ENCODE measurements at places on chromosomes 3 and 15.

- peak; percentile 14 for DNase-seq
Observed at GRCh38 chr3:173109143-173109542, 31.9 kb downstream of the SPATA16 start.

DNA sequence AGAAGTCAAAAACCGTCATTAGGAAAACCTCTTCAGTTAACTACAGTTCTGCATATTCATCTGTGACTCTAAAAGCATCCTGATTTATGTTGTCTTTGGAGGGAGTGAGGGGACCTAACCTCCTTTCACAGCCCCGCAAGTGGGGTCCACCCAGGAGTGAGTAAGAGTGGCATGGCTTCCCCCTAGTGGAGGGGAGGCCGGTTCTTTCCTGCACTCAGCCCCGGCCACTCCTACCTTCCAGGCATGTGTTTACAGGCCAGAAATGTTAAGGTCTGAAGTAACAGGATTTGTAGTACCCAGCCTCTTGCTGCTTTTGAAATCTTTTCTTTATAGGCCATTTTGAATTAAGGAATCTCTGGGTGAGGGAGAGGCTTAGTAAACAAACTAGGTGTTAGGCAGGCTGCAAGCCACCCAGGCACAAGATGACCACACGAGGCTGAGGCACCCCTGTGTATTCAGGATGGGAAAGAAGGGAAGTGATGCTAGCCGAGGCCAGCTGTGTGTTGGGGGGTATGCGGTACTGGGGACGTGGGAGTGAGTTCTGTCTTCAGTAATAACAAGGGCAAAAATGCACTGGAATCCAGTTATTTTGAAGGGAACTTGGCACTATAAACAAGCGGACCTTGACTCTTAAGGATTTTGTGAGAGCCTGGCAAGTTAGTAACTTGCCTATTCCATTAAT, 50.5 kb downstream of the CTDSPL start:
- no peak for DNase-seq

DNA sequence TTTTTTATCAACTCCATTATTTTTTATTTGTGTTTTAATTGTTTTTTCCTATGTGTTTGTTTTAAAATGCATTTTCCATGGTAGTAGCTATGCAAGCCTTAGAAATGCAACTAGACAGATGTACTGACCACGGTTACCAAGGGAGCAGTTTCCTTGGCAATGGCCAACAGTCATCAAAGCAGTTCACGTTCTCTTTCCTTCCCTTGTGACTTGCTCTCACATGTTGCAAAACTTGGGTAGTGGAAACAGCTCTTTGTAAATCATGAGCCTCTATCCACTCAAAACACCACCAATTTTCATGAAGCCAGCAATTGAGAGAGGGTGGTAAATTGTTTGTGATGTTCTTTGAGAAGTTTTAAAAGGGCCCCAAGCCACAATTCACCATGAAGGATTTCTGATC, 499.4 kb upstream of the MDFIC2 start:
- peak; percentile 16 for DNase-seq

- DNase-seq = no peak
Observed at GRCh38 chr3:143266927-143267326, 147.4 kb downstream of the CHST2 start.

GRCh38 chr3:84906065-84906464, 52.7 kb upstream of the CADM2 start:
- DNase-seq = no peak

DNA sequence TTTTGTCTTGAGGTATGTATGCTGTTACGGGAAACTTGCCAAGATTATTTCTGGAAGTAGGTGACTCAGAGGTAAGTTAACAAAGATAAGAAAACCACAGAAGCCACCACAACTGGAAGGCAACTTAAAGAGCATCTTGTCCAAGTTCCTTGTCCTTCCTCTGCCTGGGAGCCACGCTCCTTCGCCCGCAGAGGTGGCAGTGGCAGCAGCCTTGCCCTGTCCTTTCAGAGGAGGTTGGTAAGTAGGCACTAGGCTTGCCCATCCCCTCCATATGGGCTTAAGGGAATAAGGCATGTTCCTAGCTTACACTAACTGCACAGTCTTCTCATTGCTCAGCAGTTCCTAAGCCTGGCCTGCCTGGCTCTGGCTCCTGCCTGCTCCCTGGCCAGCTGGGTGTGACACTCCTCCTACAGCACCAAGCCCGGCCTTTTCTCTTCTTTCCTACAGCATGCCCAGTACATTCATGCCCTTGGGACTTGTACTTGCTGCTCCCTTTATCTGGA, 48.0 kb upstream of the RAB6B start:
- peak; percentile 97 for DNase-seq

DNA sequence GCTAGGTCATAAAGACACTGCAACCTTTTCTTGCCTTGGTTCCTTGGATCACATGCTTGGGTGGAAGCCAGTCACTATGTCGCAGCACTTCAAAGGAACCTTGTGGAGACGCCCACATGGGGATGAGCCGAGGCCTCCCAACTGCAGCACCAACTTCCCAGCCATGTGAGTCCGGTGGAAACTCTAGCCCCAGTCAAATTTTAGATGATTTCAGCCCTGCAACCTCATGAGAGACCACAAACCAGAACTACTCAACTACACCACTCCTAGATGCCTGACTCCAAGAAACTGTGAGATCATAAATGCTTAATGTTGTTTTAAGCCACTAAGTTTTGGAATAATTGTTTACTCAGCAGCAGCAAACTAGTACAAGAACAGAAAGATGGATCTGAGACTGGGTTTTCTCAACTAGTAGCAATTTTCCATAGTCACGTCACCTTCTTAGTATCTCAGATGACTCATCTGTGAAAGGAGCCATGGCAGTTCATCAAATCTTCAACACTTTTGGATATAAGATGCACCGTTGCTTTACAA, 86.5 kb downstream of the MB21D2 start:
- peak; percentile 87 for DNase-seq

GRCh38 chr15:28892789-28893610, 7.2 kb downstream of the APBA2 start:
- DNase-seq = peak; percentile 45

GRCh38 chr3:99212969-99213368, 311.5 kb upstream of the DCBLD2 start:
- DNase-seq = no peak

DNA sequence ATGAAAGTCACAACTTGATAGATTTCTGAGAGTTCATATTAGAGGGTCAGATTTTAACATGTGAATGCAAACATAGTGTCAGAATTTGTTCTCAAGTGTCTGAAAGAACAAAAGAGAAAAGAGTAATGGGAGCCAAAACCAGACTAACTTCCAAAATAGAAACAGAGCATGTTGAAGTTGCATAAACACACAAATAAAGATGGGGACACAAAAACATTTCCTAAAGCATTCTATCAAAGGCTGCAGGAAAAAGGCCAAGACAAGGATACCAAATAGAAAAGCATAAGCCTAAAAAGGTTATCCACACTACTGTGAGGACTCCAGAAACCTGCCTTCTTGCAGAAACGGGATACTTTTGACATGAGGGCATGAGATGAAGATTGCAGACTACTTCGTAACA, 2.8 kb downstream of the FHIT start:
- DNase-seq = no peak

DNA sequence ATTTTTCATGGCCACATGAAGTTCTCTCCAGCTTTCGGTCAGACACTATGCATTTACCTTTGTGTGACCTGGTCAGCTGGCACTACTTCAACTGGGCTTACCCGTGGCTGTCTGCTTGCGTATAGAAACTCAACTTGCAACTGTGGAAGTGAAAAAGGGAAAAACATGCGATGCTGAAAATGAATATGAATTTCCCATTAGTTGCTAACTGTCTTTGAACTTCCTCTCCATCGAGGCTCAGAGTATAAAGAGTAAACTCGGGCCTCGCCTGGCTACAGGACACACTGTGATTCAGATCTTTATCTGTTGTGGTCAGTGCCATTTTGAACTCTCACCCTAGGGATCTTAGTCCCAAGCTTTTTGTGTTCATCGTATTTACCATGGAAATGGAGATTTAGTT, 26.8 kb downstream of the NFKBIZ start:
- no peak for DNase-seq

DNA sequence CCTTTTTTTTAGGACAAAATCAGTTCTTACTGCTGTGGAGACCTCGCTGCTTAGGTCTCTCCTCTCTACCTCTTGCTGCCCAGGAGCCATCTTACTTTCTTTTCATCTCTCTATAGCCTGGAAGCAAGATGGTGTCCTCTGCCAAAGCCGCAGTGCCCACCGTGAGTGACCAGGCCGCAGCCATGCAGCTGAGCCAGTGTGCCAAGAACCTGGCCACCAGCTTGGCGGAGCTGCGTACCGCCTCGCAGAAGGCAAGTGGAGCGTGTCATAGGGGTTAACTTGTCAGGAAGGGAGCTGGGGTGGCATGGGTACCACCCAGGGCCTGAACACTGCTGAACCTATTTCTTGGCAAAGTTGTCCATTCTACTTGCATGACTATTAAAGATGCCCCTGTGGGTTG, 320.3 kb upstream of the TPM1 start:
- DNase-seq = no peak

DNA sequence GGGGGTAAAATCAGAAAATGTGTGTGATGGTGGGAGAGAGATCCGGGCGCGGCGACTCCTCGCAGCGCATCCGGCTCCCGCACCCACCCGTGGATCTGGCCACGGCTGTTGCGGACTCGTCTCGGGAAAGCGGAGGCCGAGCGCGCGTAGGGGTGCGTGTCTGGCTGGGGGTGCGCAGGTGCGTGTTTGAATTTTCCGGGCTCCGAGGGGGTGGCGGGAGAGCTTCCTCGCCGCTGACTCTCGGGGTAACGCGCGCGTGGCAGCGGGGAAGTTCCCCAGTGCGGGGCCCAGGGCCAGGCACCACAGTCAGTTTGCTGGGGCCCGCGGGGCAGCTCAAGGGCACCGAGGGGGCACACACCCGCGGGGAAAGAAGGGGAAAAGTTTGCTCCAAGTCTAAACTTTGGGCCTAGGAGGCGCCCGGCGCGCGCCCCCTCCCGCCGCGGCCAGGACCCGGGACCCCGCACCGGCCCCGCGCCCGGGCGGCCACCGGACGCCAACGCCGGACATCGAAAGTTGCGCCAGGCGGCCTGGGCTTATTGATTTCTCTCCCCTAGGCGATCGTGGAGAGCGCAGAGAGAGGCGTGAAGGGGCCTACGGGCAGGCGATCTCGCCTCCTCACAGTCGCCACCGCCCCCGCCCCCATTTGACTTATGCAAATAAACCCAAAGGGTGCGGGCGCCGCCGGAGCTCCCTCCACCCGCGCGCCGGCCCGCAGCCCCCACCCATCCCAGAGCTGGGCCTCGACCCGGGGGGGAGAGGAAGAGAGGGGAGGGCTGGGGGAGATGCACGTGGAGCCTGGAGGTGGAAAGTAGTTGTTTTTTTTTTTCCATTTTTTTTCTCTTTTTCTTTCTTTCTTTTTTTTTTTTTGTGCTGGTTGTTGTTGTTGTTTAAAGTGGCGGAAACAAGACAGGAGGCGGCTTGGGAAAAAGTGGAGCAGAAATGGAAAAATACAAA, 639 bp downstream of the FOXP1 start:
- DNase-seq = peak; percentile 29

DNA sequence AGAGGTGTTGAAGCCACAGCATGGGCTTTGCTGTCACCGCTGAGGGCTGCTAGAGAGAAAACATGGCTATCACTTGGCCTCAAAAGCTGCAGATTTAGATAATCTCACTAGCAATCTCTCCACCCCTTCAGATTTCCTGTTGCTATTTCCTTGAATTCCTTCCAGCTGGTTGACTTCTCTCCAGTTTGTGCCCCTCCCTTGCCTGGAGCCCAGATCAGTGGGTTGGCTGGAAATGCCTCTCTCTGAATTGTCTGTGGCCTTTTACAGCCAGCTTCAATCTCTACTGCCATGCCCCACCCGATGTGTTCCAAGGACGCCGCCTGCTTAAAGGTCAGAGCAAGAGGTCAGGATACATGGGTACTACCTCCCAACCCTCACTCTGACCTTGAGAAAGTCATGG, 294.1 kb downstream of the NTRK3 start:
- no peak for DNase-seq

- DNase-seq = no peak
Observed at GRCh38 chr3:134375582-134376384, 1.5 kb upstream of the AMOTL2 start.

DNA sequence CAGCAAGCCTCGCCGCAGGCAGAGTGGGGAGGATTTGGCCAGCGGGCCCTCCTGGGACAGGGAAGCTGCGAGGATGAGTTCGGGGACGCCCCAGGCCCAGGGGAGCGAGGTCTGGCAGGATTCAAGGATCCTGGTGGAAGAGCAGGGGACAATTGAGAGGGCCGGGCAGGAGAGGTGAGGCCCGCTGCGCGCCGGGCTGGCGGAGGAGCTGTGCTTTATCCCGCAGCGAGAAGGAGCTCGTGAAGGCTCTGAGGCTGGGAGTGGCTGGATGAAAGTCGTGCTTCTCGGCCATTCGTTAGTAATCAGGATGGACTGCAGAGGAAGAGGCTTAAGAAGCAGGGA, 3.6 kb downstream of the SLC51A start:
- DNase-seq = no peak

GRCh38 chr15:92480361-92480760, 86.7 kb downstream of the ST8SIA2 start:
- no peak for DNase-seq

GRCh38 chr15:74726774-74727164, 1.4 kb upstream of the CYP1A1 start:
- no peak for DNase-seq

DNA sequence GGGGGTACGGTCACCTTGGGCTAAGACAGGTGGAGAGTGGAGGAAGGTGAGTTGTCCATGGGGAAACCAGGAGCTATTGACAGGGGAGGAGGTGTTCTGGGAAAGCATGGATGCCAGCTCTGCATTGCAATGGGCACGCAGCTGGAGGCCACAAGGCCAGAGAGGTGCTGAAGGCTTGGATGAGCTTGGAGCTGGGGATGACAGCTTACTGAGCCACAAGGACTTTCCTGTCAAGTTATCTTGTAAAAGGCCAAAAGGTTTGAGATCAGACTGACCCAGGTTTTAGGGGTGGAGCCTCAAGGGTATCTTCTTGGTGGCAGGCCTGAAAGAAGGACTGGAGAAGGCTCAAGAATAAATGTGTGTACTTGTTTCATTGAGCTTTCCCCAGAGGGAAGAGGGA, 115.2 kb downstream of the ASB7 start:
- no peak for DNase-seq

DNA sequence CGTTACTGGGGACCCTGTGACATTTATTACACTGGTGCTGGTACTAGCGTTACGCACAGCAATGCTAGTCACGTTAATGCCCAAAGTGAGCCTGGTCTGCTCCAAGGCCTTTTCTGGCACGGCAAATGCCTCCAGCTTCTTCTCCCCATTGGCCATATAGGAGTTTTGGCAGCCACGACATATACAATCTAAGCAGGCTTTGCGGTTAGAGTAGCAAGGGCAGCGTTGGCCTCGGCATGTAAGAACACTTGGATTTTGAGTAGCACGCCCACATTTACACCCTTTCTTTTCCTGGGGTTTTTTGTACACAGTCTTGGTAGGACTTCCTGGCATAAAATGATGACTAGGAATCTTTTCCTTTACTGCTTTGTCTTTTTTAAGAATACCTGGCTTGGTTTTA, 44.9 kb downstream of the MSL2 start:
- no peak for DNase-seq
